ENCODE measurements at places on chromosomes 4 and X. TPM values are rescaled to one million over a fixed set of nuclear protein-coding genes. Genes with fewer than 3 reads are reported as not detected.
A peak's percentile ranks its signal among the peaks of the same experiment; 100 is the strongest.

The SGCB gene
- total RNA-seq: 8.7 TPM

- no peak for DNase-seq
Observed at GRCh38 chr4:19947349-19947748, 304.4 kb upstream of the SLIT2 start.

The RASGEF1B gene
- 6.1 TPM for total RNA-seq

The CASP3 gene
- 131 TPM for total RNA-seq

GRCh38 chr4:4559596-4559995 is 17.7 kb upstream of the STX18 start:
- no peak for DNase-seq

The AWAT2 gene
- 0.26 TPM for total RNA-seq

DNA sequence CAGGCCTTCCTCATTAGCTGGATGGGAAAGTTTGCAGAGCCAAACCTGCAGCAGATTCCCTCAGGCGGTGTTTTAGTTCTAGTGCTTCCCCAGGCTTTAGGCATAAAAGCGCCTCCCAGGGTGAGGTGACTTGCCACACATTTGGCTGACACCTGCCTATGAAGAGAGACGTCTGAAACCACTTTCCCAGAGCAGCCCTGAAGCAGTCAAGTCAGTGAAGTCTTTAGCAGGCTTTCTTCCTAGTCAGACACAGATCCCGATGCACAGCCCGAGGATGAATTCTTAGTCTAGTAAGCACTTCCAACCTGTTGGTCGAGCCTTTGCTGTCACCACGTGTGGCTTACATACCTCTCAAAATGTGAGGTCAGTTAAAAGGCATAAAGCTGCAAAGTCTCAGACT is 484.1 kb downstream of the SMARCA1 start:
- DNase-seq: no peak

- no peak for DNase-seq
Observed at GRCh38 chr4:153782581-153782980, 6.3 kb downstream of the SFRP2 start.

- DNase-seq: no peak
Observed at GRCh38 chr4:88908003-88908402, 149.0 kb downstream of the FAM13A start.

GRCh38 chr4:80101792-80102116 is 28.7 kb upstream of the ANTXR2 start:
- no peak for DNase-seq

DNA sequence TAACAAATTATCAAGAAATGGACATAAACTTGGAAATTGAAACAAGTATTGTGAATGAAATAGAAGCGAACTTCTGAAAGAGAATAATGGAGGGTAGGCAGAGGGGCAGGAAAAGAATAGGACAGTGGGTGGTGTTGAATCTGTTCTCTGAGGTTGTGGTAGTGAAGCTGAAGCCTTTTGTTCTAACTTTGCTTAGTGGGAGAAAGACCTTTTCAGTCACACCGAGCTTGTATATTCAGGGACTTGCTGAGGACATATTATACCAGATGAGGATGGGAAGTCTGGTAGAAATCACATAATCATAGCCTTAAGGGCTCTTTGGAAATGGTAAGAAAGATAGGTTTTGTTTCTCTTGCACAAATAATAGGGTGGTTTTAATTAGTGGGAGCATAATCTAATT is 115.4 kb upstream of the NDST4 start:
- DNase-seq: no peak

DNA sequence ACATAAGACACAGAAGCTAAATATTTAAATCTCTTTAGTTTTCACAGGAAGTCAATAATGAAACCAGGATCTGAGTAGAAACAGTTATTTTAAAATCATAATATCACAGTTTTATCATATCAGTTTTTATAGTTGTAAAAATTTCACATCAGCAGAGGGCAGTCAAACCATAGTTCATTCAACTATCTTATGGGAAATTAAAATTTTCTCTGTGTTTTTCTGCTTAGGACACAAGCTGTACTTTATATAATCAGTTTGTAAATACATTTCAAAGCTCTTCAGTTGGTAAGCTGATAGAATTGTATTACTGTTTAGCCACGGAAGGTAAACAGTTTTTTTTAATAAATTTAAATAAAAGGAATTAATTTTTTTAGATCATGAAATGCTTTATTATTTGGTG is 204.8 kb upstream of the NUDT6 start:
- no peak for DNase-seq

GRCh38 chr4:82780752-82781231 is 17.8 kb downstream of the SCD5 start:
- no peak for DNase-seq

DNA sequence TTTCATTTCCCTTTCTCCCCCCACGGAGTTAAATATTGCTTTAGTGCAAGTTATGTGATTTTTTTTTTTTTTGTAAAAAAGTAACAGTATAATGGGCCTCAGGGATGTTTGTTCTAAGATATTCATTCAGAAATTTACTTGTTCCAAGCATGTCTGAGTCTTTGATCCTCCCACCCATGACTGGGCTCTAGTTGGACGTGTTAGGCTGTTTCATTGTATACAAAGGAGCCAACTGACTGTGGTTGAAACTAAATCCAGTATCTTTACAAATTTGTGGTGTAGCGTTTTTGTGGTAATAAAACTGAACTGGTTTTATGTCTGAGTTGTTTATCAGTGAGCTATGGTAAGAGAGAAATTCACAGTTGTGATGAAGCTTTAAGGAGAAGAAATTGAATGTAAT is 74.1 kb downstream of the DOCK11 start:
- DNase-seq: no peak

The NEIL3 gene
- 8.8 TPM for total RNA-seq

The TLR10 gene
- total RNA-seq: not detected

DNA sequence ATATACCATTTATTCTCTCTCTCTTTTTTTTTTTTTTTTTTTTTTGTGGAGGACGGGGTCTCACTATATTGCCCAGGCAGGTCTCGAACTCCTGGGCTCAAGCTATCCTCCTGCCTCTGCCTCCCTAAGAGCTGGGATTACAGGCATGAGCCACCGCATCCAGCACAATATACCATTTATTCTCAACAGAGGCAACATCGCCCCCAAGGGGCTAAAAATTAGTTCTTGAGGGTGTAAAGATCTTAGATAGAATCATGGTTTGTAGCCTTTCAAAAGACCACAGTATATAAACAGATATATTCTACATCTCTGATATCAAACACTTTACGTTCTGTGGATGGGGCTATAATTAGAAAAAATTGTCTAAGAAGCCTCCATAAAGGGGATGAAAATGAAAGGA is 39.8 kb upstream of the TCEAL2 start:
- DNase-seq: no peak

- peak; percentile 91 for DNase-seq
Observed at GRCh38 chrX:69615779-69616456, at the start of gene EDA. EDA (plus strand) TSS chrX:69616113.
